Dermis lymphatic vessel endothelial cell (primary cell): ENCODE measurements at places on chromosomes 12 and 14. TPM values are rescaled to one million over a fixed set of nuclear protein-coding genes. Genes with fewer than 3 reads are reported as not detected.

The RXYLT1 gene
- total RNA-seq = 8.6 and 15.6 TPM in 2 replicates

The UNC79 gene
- total RNA-seq = under 0.01 TPM in 2 replicates

The FAM90A1 gene
- total RNA-seq = under 0.01 TPM in 1 of 2 replicates, not detected in the other

The GPRC5A gene
- total RNA-seq = 0.60 and 1.4 TPM in 2 replicates

The CCDC60 gene
- not detected in 2 replicates for total RNA-seq

The BAZ2A gene
- total RNA-seq = 22.3 and 23.8 TPM in 2 replicates

The LALBA gene
- total RNA-seq = not detected in 2 replicates

The PSMC6 gene
- 58.3 and 83.8 TPM in 2 replicates for total RNA-seq

The CYP27B1 gene
- 0.11 and 0.26 TPM in 2 replicates for total RNA-seq

The AKT1 gene
- 115 and 120 TPM in 2 replicates for total RNA-seq

The TGFB3 gene
- 5.3 and 5.6 TPM in 2 replicates for total RNA-seq

The CIROP gene
- not detected in 2 replicates for total RNA-seq

The PTMS gene
- 46.1 and 57.2 TPM in 2 replicates for total RNA-seq

The SYCP3 gene
- 0.11 and 0.17 TPM in 2 replicates for total RNA-seq

The BATF gene
- total RNA-seq = 2.6 and 3.4 TPM in 2 replicates

The KRT82 gene
- not detected in 2 replicates for total RNA-seq

The SLC7A8 gene
- 0.11 and 3.1 TPM in 2 replicates for total RNA-seq

The SLC10A1 gene
- total RNA-seq = not detected in 2 replicates

The KRT73 gene
- total RNA-seq = not detected in 2 replicates

The FERMT2 gene
- 75.7 and 79.3 TPM in 2 replicates for total RNA-seq

The HOXC9 gene
- total RNA-seq = 0.22 TPM in 1 of 2 replicates, not detected in the other

The CLEC4C gene
- total RNA-seq = not detected in 2 replicates

The KLHL33 gene
- 0.09 and 0.11 TPM in 2 replicates for total RNA-seq

The MUCL1 gene
- total RNA-seq = not detected in 2 replicates
